ENCODE measurements at places on chromosomes 12 and 14.

- no peak overlapping the region for H3K4me3 ChIP-seq
- DNase-seq, result peak; percentile 32
- H3K27me3 ChIP-seq, result no peaks in the 10 kb centered on the region
- no peaks in the 10 kb centered on the region for H3K4me1 ChIP-seq
These were observed 63.7 kb downstream of the ZNF664 start for GRCh38 chr12:124036657-124037109.

DNA sequence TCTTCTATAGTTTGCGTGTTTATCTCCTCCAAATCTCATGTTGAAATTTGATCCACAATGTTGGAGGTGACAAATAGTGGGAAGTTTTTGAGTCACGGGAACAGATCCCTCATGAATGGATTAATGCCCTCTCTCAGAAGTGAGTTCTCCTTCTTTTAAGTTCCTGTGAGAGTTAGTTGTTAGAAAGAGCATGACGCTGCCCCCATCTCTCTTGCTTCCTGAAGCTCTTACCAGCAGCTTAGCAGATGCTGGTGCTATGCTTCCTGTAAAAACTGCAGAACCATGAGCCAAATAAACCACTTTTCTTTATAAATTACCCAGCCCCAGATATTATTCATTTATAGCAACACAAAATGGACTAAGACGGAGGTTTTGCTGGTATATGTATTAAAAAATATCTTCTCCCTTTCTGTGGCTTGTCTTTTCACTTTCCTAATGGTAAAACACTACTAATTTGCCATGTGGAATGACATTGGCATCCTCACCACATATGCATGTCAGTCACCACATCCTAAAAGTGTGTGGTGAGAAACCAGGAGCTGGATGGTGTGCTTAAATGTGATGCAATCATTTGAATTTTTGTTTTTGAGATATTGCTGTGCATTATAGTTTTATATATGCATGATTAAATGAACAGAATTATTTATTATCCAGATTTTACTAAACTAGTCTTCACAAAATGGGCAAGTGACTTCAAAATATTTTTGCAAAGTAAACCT, 449.3 kb downstream of the ADAMTS20 start:
- no peaks in the 10 kb centered on the region for H3K36me3 ChIP-seq
- H3K4me1 ChIP-seq, result no peaks in the 10 kb centered on the region
- no peak for DNase-seq
- H3K27ac ChIP-seq, result no peak overlapping the region
- H3K4me3 ChIP-seq, result no peak overlapping the region

- H3K27me3 ChIP-seq, result no peaks in the 10 kb centered on the region
- no peaks in the 10 kb centered on the region for H3K4me1 ChIP-seq
- H3K36me3 ChIP-seq, result no peaks in the 10 kb centered on the region
- no peak for DNase-seq
- H3K4me3 ChIP-seq, result no peak overlapping the region
These were observed 247.6 kb downstream of the EMP1 start for GRCh38 chr12:13444076-13444475.

DNA sequence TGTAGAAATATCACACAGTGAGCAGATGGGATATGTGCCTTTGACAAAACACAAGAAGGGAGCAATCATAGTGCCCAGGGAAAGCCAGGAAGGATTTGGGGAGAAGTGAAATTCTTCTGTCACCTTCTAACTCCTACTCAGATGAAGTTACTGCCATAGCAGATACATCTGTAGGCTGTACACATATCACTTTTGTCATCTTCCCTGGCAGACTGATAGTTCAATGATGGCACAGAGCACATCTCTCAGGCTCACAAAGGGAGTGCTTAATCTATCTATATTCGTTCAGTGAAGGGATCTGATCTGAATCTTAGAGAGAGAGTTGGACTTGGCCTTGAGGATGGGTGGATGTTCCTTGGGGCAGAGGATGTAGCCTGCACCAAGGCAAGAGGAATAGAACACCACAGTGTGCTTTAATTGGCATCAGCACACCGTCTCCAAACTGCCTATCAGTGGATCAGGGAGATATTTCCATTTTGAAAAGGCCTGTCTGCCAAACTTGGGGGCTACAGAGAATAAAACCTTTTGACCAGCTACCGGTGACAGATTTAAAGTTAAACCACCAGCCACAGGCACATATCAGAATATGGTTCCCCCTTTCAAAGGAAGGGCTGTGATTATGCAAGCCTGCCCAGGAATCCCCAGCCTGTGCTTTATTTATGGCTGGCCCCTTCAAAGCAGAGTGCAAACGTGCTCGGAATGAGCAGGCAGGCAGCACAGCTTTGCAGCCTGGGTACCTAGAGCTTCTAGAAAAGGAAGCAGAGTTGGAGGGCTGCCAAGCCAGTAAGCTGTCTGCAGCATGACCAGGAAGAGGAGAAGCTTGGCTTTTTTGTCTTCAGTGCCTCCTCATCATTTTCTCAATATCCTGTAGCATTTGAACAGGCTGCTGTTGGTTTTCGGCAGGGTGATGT, 165.5 kb upstream of the DYRK2 start:
- H3K27me3 ChIP-seq, result no peaks in the 10 kb centered on the region
- no peaks in the 10 kb centered on the region for H3K4me1 ChIP-seq
- no peaks in the 10 kb centered on the region for H3K36me3 ChIP-seq
- DNase-seq, result peak; percentile 65
- no peak overlapping the region for H3K4me3 ChIP-seq

DNA sequence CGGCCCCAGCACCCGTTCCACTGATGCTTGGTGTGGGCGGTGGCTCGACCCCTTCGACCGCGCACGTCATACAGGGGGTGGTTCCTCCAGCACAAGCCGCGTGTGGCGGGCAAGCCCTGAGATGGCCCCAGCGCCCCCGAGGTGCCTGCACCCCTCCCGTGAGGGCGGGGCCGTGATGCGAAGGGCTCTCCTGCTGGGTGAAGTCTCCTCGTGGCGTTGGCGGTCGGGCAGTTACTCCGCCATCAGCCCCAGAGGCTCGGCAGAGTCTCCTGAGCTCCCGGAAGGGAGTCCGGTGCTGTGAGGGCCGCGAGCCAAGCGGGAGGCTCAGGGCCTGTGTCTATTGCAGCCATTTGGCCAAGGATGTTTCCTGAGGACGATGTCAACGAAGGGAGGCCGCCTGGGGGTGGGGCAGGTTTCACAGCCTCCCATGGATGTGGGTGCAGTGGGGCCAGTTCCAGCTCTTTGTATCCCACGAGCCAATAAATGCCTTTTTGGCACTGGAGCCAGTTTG, 78.1 kb upstream of the GALNT9 start:
- no peak overlapping the region for H3K27ac ChIP-seq
- H3K4me3 ChIP-seq, result no peak overlapping the region

DNA sequence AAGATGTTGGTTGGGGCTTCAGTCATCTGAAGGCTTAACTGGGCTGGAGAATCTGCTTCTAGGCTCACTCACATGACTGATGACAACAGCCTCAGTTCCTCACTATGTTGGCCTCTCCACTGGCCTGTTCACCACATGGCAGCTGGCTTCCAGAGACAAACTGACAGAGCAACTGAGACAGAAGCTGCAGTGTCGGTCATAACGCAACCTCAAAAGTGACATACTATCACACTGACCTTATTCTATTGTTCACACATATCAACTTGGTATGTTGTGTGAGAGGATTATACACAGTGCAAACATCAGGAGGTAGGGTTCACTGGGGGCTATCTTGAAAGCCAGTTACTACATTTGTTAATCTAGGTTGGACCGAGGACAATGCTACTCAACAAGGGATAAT, 92.9 kb downstream of the PAWR start:
- H3K36me3 ChIP-seq, result no peaks in the 10 kb centered on the region
- no peak for DNase-seq
- no peaks in the 10 kb centered on the region for H3K4me1 ChIP-seq
- no peak overlapping the region for H3K27ac ChIP-seq
- no peak overlapping the region for H3K4me3 ChIP-seq

GRCh38 chr14:101083564-101084435, 180.3 kb upstream of the RTL1 start:
- no peaks in the 10 kb centered on the region for H3K4me1 ChIP-seq
- H3K36me3 ChIP-seq, result no peaks in the 10 kb centered on the region
- H3K27ac ChIP-seq, result no peak overlapping the region
- DNase-seq, result peak; percentile 17
- H3K4me3 ChIP-seq, result no peak overlapping the region

DNA sequence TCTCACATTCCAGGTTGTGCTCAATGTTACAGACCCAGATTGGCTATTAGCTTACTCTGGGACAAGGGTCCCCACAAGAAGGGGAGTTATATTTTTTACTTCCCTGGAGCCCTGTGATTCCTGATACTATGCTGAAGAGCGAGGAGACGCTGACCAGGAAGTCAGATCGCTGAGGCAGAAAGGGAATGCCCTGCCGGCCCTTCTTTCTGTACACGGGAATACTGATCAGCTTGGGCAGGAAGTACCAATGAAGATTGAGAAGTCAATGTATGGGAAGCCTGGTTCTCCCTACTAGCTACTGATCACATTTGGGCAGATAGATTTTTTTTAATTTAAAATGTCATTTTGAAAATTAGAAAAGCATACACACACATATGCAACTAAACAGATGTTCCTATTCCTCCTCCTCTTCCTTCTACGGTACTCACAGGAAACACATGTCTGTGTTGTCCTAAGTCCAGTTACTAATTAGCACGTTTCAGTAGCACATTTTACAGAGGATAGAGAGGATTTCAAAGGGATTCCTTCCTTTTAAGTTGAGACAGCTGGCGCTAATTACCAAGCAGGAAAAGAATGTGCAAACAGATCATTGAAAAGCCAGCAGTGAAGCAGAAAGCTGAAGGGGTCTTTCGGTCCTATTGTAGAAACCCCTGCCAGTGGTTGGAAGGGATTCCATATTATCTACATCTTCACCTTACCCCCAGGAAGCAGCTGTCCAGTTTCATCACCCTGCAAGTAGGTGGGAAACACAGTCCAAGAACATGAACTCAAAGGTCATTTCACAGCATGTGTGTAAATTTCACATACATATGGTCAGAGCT, 292.4 kb downstream of the DUSP6 start:
- no peaks in the 10 kb centered on the region for H3K36me3 ChIP-seq
- no peak overlapping the region for H3K4me3 ChIP-seq
- no peak overlapping the region for H3K27ac ChIP-seq
- no peaks in the 10 kb centered on the region for H3K4me1 ChIP-seq
- no peaks in the 10 kb centered on the region for H3K27me3 ChIP-seq

- H3K27ac ChIP-seq, result no peak within 1 kb of the TSS
- H3K27me3 ChIP-seq, result peaks cover 11% of the 10 kb centered on the region
- H3K4me1 ChIP-seq, result no peaks in the 10 kb centered on the region
- peak; percentile 41 for DNase-seq
- no peaks in the 10 kb centered on the region for H3K36me3 ChIP-seq
- H3K4me3 ChIP-seq, result no peak within 1 kb of the TSS
These were observed at the start of gene CHGA for GRCh38 chr14:92922883-92923743. CHGA (plus strand) TSS chr14:92923150; CDS start chr14:92923360, 210 bp downstream.

DNA sequence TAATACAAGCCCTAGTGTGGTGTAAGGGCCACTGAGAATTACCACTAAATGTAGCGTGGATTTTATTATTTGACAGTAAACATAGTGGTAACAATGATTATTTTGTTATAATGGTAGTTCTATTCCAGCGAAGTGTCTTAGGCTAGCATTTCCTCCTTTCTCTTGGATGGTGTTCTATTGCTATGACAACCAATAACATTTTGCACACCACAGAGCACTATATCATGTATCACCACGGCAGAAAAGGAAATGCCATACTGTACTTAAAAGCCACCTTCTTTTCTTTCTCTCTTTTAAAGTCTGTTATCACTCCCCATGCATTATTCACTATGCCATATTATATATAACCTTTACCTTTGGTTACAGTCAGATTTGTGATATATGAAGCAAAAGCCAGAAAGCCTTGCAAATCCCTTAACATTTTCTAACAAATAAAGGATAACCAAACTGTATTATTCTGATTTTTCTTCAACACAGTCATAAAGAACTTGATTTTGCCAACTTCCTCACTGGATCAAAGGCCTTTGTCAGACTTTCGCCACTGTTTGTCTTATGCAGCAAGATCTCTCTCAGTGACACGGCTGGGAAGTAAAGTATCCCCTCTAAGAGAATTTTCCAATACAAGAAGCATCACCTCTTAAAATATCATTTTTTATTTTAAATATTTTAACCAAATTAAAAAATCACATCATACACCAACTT, 195.8 kb downstream of the FOXN3 start:
- H3K36me3 ChIP-seq, result no peaks in the 10 kb centered on the region
- H3K27ac ChIP-seq, result no peak overlapping the region
- no peaks in the 10 kb centered on the region for H3K4me1 ChIP-seq
- no peaks in the 10 kb centered on the region for H3K27me3 ChIP-seq

DNA sequence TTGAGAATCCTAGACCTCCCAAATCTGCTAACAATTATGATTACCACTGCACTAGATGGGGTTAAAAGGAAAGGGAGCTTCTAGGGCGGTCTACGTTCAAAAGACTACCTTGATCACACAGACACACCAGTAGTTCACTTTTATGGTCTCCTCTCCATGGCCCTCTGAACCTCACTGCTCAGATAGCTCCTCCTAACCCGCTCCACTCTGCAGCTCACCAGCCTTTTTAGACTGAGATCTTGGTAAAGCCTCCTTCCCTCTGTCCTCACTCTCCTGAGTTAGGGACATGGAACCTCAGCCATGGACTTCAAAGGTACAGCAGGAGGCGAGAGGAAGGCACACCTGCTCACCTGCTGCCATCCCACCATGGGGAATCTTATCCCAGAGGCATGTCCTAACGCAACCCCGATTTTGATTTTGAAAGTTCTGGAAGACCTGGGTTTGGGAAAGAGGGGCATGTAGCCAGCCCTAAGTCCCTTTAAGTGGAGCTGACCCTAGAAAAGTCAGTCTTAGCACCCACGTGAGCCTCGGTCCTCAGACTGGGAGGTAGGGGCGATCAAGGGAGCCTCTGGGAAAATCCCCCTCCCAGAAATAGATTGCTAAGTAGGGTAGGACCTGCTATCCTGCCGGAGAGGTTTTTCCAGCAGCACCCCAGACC, 1.3 kb downstream of the ZNF219 start:
- H3K27ac ChIP-seq, result peak overlapping the region; percentile 58
- no peaks in the 10 kb centered on the region for H3K36me3 ChIP-seq
- no peaks in the 10 kb centered on the region for H3K27me3 ChIP-seq
- DNase-seq, result no peak

DNA sequence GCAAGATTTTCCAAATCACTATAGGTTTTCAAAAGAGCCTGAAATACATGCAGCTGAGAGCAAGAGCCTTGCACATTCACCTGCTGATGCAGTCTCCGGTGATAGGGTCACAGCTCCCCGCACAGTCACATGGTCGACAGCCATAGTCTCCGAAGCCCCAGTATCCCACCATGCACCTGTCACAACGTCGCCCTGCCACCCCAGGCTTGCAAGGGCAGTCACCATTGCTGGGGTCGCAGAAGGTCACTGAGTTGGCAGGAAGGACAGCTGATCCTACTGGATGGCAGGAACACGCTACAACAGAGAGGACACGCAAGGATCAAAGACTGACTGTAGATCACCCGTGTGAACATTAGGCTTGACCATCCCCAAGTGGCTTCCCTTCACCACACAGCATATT, 107.1 kb downstream of the NTN4 start:
- no peak overlapping the region for H3K4me3 ChIP-seq
- H3K4me1 ChIP-seq, result no peaks in the 10 kb centered on the region
- no peaks in the 10 kb centered on the region for H3K36me3 ChIP-seq
- no peak overlapping the region for H3K27ac ChIP-seq
- no peak for DNase-seq
- H3K27me3 ChIP-seq, result no peaks in the 10 kb centered on the region

Data from colonic mucosa (tissue), 4 donors.